ENCODE measurements at places on chromosomes 13 and 19.

- no peak for DNase-seq
Observed at GRCh38 chr13:23993680-23993985, 96.3 kb upstream of the C1QTNF9B start.

DNA sequence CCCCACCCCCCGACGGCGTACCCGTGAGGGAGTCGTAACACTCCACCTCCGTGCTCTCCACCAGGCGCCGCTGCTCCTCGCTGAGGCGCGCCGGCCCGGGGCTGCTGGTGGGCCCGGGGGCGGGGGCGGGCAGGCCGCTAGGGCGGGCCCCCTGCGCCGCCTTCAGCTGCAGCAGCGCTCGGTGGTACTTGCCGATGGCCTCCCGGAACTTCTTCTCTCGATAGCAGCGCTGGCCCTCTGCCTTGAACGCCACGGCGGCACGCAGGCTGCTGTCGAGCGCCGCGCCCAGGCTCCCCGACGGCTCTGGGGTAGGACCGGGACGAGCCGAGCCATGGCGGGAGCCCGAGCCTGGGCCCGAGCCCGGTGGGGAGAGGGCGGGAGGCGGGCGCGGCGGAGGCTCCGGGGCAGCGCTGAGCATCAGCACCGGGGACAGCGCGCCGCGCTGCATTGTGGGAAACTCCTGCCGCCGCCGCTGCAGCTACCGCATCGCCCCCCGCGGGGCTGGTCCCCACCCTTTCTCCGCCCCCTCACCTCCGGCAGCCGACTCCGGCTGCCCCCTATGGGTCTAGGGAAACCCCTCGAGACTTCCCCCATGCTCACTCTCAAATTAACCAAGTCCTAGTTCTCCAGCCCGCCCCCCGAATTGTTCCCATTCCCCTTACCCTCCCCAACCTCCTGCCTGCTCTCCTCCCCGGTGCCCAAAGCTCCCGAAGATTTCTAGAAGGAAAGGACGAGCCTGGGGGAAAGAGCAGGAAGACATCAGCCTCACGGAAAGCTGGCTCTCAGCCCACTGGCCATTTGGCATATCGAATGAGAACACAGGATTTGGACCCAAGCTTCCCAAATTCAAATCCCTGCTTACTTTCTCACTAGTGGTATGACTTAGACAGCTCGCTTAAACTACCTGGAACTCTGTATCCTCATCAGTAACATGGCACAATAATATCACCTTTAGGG lies at the start of gene TTC9B:
Gene TTC9B, minus strand, starts transcription at position 451 of the 957 bp plus-strand sequence. Its CDS starts 3 bp downstream, at position 448.
- peak; percentile 66 for DNase-seq

- DNase-seq = no peak
Observed at GRCh38 chr19:3142292-3142670, 6.4 kb downstream of the GNA15 start.

DNA sequence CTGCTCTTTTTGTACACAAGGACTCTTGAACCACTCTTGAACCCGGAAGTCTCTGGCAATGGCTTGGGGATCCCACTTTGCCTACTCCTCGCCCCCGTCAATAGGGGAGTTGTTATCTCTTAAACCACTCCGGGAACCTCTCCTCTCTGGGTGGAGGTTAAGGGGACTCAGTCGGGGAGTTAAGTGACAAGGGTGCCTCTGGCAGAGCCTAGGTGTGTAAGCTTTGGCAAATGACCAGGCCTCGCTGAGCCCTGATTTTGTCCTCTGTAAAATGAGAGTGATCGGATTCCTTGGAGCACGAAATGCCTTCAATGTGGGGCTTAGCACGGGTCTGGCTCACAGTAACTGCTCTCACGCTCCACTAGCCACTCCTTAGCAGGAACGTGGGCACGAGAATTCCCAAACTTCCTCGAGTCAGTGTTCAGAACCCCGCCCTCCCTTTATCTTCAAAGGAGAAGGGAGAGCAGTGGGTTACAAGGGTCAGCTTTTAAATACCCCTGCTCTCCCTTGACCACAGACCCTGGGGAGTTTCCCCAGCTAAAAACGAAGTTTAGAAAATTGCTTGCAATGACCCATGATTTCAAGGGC lies 193.3 kb downstream of the KATNAL1 start:
- DNase-seq = no peak

DNA sequence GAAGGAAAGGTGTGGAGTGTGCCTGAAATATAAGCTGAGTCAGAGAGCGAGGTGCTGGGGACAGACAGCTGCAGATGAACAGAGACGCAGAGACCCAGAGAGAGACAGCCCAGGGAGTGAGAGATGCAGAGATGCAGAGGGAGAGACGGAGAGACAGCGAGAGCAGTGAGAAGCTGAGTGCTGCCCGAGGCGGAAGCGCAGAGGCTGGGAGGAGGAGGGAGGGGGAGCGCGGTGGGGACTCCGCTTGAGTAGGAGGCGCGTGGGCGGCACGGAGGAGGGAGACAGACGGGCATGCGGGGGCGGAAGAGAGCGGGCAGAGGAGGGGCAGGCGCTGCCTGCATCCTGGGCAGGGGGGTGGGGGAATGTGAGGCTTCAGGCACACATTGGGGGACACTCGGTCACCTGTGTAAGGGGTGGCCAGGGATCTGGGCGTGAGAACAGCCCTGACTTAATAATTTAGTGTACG lies 25.7 kb downstream of the SLC8A2 start:
- DNase-seq = peak; percentile 33

DNA sequence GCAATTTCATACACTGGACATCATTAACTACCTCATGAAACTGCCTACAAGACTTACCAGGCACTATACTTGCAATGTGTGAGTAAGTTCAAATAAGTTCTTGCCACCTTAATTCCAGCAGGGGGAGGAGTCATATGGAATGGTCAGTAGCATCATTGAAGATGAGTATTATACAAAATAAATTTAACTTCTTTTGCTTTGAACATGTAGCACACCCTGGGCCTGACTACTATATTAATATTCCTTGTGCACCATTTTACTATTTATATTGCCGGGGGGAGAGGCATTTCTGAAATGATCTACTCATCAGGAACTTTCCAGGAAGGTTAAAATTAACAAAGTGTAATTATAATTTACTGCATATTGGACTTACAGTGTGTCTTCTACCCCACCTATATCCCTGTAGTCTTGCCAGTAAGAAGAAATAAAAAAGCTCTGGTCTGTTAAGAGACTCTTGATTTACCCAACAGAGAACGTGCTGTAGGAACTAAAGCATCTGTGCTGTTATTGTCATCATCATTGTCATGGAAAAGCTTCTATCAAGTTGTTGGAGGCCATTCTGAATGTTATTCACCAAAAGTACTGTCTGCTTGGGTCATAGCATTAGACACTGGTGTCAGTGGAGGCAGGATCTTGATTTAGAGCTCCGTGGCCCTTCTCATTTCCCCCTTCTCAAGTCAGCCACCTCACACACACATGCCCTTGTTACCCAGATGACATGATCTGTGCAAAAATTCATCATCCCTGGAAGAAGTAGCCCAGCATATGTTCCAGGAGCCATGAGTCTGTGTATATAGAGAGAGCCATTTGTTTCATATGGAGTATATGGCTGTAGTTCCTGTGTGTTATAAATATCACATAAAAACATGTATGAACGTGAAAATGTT lies 147.1 kb downstream of the MTUS2 start:
- no peak for DNase-seq

- DNase-seq = no peak
Observed at GRCh38 chr13:50077431-50077830, 62.2 kb downstream of the KCNRG start.

Data from NCI-H524 (cell line).